Muscle of arm (tissue), 14 donors: ENCODE measurements at places on chromosomes 3 and 15.
A peak's percentile ranks its signal among the peaks of the same experiment; 100 is the strongest.

GRCh38 chr15:26759986-26760385 is 12.9 kb downstream of the GABRB3 start:
- no peak for DNase-seq

DNA sequence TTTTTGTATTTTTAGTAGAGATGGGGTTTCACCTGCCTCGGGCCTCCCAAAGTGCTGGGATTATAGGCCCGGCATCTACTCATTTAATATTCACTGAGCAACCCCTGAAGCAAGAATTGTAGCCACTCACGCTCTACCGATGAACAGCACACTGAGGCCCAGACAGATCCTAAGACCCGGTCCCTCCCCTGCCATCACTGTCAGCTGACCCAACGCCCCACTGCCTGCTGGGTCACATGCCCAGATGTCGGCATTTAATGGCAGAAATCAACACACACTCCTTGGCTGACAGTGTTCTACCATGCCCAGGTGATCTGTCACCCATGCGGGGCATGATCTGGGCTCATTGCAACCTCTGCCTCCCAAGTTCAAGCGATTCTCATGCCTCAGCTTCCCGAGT is 3.2 kb upstream of the TMEM89 start:
- no peak for DNase-seq

- no peak for DNase-seq
Measured at GRCh38 chr3:50138266-50139200, 16.6 kb upstream of the SEMA3F start.

GRCh38 chr15:51754267-51754666 is 2.9 kb downstream of the TMOD2 start:
- DNase-seq = no peak

- DNase-seq = no peak
Measured at GRCh38 chr15:49047456-49047855, 1.2 kb upstream of the SECISBP2L start.

DNA sequence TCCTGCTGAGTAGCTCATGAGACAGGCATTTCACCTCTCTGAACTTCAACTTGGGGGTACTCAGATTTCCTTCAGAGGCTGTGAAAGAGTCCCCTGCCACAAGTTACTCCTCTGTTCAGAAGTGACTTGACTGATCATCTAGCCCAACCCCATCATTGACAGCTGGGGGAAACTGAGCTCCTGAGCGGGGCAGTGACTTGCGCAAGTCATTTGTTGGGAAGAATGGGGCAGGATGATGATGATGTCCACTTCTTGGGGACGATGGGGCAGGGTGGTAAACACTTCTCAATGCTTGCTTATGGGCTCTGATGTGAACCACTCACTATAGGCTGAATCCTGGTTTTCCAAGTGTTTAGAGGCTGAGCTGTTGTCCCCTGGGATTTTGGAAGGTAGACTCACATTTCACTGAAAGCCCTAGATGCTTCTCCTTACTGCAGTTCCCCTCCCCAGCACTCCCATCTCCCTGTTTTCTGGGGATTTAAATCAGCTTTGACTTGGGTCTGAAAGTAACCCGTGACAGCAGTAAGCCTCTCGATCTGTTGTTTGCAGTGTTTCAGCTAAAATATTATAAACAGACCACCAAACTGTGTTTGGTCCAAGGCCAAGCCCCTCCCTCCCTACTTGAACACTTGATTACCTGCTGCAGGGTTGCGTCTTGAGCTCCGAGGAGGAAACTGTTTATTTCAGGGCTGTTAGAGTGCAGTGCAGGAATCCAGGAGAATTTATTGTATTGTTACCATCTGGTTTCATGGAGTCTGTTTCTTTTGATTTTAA is 25.1 kb downstream of the SMAD3 start:
- no peak for DNase-seq

DNA sequence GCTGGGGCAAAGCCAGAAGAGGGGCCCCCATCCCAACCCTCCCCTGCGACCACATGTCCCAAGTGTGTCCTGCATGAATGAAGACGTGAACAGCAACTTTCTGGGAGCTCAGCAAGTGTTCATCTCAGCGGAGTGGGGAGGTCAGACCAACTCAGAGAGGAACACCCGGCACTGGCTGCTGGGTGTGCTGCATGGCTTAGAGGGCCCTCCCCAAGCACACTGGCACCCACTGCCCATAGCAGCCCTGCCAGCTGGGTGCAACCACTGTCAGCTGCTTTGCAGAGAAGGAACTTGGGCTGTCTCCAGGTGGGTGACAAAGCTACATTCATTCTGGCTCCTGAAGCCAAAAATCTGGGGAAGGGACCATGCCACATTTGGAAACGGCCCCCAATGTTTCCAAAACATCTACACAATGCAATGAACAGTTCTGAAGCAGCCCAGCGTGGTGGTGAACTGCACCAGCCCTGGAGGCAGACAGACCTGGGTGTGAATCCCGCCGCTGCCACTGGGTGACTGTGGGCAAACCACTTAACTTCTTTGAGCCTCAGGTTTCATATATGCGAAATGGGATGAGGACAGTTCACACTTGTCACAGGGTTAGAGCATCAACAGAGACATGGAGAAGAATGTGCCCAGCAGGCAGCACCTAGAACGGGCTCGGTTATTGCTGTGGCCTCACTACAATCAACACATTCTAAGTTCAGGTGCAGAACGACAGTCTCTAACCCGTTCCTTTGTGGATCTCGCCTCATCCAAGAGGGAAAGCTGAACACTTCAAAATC is 145.4 kb downstream of the NUP210 start:
- DNase-seq = no peak

DNA sequence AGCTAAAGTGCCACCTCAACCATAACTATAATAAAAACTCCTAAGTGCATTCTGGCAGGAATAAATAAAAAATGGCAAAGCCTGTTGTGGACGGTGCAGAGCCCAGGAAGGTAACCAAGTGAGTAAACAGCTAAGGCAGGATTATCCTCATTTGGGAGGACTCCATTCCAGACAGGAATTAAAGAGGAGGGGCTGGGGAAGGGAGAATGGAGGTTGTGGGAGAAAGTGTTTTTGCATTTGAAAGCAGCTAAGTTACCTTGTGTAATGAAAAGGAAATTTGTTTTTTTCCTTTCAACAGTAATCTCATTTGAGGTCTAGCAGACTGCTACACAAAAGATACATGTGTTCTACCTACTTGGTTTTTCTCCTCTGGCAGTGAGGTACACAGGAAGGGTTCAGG is 248.5 kb downstream of the TIGIT start:
- DNase-seq = no peak

DNA sequence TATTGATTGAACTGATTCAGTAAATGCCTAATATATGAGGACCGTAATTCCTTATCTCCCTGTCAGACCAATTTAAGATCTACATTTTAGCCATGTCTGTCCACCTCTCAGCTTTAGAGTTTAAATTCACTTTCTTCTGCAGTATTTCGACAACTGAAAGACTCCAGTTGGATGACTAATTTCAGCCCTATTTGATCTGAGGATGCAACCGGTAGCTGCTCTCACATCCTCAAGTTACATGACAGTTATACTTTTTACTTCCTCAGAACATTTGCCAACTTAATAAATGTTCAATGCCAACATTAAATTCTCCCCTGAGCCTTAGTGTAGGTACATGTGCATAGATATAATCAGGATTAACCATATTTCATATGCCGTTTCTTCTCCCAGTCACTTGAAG is 2.5 kb upstream of the HHLA2 start:
- DNase-seq = no peak

- DNase-seq = no peak
Measured at GRCh38 chr3:12560505-12561190, 3.8 kb downstream of the MKRN2 start.

DNA sequence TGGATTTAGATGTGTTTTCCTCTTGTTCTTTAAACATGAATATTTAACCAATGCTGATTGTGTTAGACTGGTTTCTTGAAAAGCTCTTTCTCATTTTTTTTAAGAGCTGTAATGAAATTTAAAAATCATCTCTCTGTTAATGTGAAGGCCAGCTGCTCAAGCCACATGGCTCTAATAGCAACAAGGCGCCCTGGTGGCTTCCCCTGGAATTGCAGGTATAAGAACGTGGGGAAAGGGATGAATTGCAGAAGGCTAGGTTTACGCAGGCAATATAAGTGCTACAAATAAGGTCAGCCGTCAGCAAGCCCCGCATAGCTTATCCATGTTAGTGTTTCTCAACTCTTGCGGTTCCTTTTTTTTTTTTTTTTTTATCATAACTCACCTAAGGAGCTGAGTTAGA is 108.5 kb downstream of the SAMMSON start:
- DNase-seq = no peak

GRCh38 chr3:99624496-99625236 is 13.7 kb upstream of the COL8A1 start:
- DNase-seq = no peak

- no peak for DNase-seq
Measured at GRCh38 chr15:65631503-65631902, 9.8 kb downstream of the SLC24A1 start.

DNA sequence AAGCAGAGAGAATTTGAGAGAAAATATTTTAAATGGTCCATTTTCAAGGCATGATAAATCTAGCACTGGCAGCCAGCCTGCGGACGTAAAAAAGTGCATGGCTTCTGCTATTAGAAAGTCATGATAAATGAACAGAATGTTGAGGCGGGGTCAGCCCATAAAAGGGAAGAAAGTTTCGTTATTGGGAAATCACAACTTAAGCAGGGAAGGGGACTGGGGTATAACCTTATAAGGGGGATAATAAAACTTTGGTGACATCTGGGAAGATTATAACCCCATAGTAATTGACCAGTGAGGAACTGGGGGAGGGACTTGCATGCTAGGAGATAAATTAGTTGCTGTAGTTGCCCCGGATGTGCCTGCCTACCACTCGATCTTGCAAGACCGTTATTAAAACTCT is 88.4 kb upstream of the PLSCR4 start:
- no peak for DNase-seq

- DNase-seq = no peak
Measured at GRCh38 chr3:50534681-50535330, 31.4 kb upstream of the CACNA2D2 start.

DNA sequence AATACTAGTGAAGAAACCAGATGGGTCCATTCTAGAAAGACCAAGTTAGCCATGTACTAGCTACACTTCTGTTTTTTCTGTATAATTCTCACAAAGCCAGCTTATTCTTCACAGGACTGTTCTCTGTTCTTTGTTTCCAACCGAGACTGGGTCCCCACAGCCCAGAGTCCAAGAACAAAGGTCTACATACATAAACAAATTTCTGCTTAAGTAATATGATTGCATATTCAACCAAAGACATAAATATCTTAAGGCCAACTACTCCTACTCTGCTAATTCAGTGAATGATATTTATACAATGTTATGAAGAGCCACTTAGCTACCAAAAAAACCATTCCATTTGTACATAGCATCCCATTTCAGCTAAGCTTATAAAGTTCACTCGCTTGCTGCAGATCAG is 299.8 kb upstream of the CCDC54 start:
- no peak for DNase-seq

DNA sequence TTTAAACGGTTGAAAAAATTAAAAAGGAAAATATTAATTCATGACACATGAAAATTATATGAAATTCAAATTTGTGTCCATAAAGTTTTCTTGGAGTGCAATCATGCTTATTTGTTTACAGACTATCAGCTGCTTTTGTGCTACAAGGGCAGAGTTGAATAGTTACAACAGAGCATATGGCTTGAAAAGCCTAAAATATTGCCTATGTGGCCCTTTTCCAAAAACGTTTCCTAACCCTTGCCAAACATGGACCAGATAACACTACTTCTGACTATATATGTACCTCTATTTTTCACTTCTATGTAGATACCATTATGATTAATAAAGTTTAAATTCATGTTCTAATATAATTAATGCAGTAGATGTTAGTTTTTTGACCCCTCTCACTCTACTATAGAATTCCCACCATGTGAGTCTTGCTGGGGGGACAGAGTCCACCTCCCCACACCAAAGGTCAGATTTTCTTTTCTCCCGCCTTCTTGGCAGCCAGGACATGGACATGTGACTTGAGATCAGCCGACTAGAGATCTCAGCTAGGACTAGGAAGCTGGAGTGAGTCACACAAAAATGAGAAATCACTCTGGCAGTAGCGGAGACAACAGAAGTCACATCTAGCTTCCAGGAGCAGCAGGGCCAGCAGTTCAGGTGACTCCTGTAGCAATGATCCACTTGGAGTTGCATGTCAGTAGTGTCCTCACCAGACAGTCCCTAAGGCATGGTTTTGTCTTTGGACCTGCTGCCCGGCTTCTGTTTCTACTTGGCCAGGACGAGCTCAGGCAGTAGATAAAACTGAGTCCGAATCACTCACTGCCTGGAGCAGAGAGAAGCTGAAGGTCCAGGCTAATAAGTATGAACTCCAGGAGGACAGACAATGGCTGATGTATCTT is 22.4 kb downstream of the CIAO2A start:
- DNase-seq = no peak

GRCh38 chr3:23953523-23953922 is 8.4 kb downstream of the NR1D2 start:
- no peak for DNase-seq

DNA sequence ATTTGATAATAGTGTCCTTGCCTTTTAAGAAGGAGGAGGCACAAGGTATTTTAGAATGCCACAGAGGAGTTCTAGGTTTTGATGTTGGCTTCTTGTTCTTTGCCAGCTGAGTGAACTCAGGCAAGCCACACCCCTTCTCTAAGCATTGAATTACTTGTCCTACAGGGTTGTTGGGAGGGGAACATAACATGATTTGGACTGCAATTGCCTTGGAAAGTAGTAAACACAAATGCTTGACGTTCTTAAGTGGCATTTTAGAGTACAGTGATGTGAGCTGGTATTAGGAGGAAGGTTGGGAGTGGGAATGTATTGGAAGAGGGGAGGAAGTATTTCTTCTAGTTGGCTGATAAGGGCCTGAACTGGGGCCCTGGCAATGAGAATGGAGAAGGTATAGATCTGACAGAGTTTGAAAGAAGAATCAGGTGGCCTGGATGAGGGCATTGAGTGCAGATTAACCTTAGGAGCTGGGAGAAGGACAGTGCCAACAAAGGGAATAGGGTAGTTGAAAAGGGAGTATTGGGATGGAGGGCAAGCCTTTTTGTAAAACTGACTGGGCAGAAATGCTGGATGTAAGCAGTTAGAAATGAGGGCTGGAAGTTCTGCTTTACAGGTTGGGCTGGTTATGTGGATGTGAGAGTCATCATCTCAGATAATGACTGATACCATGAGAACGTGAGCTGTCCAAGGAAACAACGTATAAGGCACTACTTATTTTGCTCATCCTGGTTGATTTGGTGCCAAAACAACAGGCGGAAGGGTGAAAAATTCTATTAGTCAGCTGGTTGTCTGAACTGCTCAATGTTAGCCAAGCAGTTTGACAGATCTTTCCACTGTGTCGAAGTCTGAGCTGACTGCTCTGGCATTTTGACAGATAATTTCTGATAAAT is 16.7 kb downstream of the KAT2B start:
- no peak for DNase-seq

- DNase-seq = no peak
Measured at GRCh38 chr15:40317580-40317979, 5.9 kb upstream of the INAFM2 start.

DNA sequence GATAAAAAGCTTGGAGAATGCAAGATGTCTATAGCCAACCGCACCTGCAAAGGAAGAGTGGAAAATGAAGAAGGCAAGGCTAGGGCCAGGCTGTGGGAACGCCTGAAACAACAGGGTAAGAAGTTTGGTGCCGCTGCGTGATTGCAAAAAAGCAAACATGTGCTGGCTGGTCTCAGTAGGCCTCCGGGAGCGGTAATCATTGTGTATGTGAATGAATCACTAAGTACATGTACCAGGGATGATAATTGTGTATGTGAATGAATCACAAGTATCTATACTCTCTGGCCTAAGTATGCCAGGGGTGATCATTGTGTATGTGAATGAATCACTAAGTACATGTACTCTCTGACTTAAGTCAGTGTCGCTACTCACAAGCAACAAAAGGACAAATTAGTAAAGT is 40.3 kb upstream of the PARL start:
- no peak for DNase-seq

GRCh38 chr3:111338059-111338698 is 203.8 kb upstream of the CD96 start:
- peak; percentile 41 for DNase-seq
